ENCODE measurements at places on chromosomes 5 and 9. TPM values are rescaled to one million over a fixed set of nuclear protein-coding genes. Genes with fewer than 3 reads are reported as not detected.

- no peak for DNase-seq
These were observed 149.0 kb downstream of the AUH start for GRCh38 chr9:91212596-91213243.

CCDC192 gene
- not detected for polyA plus RNA-seq

DNA sequence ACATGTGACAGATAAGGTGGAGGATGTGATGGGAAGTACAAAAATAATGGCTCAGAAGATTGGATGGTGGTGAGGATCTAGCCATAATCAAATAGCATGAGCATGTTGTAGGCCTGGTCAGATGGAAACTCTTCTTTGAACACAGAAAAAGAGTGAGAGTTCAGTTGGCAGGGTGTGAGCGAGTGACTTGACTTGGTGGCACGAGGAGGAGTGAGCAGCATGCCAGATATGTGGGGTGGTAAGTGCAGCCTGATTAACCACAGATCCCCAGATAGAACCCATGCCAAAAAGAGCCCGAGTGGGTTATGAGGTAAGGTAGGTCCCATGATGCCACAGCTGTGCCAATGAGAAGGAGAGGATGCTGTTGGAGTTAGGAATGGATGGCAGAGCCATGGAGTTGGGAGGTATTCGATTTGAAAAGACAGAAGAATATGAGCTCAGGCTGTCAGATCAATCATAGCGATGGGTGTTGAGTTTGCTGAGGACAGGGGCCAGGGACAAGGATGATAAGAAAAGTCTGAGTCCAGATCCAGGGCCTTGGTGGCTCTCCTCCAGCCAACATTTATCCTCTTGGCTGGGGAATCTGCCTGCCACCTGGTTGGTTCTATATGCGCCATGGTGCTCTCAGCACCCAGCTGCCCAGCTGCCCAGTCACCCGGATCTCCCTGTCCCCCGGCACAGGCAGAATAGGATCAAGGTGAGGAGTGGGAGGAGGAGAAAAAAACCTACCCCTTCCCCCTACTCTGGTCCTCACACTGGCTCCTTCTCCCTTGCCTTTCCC, 16.5 kb downstream of the GARNL3 start:
- no peak for DNase-seq

DNA sequence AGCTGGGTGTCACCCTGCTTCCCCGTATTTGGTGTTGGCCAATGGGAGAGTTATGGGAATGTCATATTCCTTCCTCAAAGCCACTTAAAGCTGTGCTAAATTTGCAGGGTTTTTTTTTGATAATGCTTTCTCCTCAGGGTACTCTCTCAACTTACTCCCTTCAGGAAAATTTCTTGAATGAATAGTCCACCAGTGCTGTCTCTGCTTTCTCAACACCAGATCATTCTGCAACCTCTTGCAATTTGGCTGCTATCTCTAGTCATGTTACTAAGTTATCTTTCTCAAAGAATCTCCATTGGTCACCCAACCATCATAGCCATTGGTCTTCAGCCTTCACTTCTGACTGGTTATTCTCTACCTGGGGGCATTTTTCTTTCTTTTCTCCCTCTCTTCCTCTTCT, 13.4 kb upstream of the TNFAIP8 start:
- DNase-seq, result no peak

ANKRD20A1 gene
- 0.34 TPM for polyA plus RNA-seq

KCNMB1 gene
- 0.48 TPM for polyA plus RNA-seq

MCTP1 gene
- 17.2 TPM for polyA plus RNA-seq

ELOVL7 gene
- 0.29 TPM for polyA plus RNA-seq

DNA sequence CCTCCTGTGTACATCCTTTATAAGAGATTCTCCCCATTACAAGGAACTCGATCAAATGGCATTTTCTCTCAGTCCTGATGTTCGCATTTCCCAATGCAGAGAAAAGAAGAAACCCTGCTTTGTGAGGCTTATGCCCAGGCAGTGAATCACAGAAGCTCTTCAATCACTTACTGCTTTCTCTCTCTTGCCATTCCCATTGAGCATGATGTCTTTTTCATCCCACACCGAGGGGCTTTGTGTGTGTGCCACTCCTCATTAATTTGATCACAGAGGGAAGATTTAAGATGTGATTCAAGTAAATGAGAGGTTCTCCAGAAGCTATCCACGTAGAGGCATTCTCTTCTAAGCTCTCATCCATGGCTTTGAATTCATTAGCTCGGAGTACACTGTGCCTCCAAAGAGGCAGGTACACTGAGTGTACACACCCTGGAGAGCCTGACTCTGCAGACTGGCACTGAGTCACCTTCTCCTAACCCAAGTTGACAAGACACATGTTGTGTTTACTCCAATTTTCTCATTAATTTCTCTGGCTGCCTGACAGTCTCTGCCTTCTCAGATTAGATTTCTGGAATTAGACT, 45.4 kb downstream of the MFAP3 start:
- no peak for DNase-seq

PAPPA gene
- 2.4 TPM for polyA plus RNA-seq

DNA sequence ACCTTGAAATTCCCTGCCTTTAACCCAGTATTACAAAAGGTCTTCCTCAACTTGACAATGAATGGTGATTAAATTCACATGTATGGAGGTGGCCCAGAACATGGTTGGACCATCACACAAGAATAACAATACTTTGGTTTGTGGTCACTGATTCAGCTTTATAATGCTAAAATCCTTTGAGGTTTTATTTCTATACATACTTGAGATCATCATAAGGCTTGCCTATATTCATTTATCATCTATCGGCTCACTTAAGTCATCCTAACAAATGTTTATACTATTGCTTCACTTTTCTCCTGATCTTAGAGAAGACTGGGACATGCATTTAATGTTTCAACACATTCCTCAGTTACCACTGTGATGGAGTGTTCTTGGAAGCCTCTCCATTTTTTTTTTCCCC, 191.3 kb downstream of the DMAC1 start:
- DNase-seq, result no peak

DNA sequence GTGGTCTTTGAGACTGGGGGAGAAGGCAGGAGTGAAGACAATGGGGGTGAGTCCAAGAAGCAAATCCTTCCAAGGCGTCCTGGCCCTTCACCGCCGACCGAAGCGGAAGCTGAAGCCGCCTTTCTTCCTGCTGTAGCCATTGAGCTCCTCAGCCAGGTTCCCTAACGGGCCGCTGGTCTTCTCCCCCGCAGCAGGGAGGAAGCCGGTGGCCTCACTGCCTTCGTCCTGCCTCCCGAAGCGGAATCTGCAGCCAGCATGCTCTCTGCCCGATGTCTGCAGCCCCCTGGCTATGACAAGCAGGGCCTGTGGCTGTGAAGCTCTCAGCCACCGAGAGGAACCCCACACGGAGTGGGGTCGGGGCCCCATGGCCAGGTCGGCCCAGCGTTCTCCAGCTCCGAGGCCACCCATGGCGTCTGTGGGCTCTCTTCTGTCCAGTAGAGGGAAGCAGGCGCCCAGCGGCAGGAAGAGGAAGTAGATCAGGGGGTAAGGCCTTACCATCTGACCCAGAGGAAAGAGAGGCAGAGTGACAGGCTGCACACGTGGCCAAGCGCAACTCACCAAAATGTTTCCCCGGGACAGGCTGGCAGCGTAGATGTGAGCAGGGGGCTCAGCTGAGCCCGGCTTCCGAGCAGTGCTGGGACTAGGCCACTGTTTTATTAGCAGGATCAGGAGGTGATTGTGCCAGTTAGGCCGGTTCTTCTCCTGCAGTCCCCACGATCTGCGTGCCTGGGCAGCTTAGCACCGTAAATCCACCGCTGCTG, 3.1 kb downstream of the QRFP start:
- peak; percentile 34 for DNase-seq

- peak; percentile 11 for DNase-seq
These were observed 341.1 kb downstream of the ASTN2 start for GRCh38 chr9:117073539-117074341.

GRCh38 chr5:31585166-31585894, 53.2 kb downstream of the C5orf22 start:
- DNase-seq, result no peak

UNC5A gene
- 1.5 TPM for polyA plus RNA-seq

DNA sequence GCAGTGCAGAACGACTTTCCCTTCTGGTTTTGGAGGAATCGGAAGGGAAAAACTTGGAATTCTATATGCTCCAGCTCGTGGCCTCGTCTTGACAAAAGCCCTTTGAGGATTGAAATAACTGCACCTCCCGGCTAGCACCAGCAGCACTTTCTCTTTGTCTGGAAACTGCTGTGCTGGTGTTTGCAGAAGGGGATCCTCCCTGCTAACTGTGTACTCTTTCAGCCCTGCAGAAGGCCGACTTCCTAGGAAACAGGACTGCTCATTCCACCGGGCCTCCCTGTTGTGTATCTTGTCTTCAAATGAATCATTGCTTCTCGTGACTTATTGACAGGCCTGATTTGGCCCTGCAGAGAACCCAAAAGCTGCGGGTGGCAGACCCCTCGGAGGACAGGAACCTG, 23.6 kb downstream of the STC2 start:
- no peak for DNase-seq

- DNase-seq, result no peak
These were observed 274.7 kb downstream of the YTHDC2 start for GRCh38 chr5:113788141-113788655.

DNA sequence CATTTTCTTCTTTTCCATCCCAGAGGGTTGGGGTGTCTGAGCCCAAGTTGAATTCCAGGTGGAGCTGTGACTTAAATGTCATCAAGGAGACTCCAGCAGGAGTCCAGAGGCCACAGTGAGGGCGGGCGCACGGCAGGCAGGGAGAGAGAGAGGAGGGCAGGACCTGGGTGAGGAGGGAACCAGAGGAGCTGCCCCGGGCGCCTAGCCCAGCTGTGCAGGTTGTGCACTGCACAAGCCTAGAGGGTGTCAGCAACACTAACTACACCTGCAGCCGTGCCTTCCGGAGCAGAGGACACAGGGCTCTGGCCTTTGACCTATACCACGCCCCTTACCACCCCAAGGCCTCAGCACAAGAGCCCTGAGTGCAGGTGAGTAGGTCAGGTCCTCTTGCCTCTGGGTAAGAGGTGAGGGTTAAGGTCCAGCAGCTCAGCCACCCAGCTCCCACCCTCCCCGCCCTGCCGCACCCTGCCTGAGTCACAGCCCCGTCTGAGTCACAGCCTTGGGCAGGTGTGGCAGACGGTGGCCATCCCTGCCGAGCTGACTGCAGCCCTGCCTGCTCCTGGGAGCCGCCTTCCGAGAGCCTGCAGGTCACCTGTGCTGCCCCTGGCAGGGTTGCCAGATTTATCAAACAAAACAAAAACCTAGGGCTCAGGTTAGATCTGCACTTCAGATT, 6.4 kb upstream of the AGPAT2 start:
- no peak for DNase-seq

DNA sequence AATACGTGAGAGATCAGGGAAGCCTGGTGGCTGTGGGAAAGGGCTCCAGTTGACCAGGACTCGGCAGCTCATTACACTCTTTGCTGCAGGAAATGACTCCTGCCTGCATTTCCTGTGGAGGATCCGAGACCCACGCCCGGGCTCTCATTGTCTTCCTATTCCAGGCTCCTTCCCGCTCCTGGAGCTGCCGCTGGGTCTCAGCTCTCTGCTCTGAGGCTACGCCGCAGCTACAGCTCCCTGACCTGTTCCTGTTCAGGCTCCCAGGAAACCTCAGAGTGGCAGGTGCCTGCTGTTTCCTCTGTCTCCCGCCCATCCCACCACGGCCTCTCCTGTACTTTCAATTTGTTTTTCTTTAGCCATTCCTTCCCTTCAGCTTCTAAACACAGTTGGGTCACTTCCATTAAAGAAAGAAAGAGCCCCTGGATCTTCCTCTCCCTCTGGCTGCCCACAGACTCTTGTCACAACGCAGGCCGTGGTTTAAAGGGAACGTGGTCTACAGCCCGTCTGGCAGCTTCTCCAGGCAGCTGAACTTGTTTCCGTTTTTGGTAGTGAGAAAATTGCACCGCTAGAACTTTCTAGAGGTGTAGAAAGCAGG, 71.5 kb downstream of the IL6ST start:
- DNase-seq, result no peak

SHOC1 gene
- polyA plus RNA-seq, result 0.05 TPM

DNA sequence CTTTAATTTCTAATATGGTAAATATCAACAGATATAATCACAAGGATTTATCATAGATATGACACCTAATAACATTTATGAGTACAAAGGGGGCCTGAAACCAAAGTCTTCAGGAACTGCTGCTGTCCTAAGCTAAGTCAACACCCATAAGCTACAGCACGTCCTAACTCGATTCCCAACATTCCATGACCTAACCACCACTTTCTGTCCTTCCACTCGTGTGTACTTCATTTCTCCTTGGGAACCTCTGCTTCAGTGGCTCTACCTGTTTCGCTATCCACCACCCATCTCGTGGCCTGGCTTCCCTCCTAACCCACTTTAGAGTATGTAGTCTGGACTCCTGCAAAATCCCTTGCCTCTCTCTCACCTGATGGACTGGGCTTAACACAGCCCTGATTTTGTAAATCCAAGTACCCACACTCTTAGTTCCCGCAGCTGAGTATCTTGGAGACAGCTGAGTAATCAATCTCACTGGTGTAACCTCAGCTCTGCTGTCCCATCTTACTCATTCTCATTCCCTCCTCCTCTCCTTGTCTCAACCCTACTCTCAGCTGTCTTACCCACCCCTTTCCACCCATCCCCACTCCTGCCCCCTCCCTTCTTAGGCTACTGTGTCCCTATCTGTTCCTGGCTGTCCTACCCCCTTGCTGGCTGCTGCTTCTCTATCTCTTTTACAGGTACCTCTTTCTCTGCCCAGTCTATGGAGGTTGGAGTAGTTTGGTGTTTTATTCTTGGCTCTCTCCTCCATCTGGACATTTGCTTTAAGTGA, 101.8 kb downstream of the MAST4 start:
- DNase-seq, result no peak

DNA sequence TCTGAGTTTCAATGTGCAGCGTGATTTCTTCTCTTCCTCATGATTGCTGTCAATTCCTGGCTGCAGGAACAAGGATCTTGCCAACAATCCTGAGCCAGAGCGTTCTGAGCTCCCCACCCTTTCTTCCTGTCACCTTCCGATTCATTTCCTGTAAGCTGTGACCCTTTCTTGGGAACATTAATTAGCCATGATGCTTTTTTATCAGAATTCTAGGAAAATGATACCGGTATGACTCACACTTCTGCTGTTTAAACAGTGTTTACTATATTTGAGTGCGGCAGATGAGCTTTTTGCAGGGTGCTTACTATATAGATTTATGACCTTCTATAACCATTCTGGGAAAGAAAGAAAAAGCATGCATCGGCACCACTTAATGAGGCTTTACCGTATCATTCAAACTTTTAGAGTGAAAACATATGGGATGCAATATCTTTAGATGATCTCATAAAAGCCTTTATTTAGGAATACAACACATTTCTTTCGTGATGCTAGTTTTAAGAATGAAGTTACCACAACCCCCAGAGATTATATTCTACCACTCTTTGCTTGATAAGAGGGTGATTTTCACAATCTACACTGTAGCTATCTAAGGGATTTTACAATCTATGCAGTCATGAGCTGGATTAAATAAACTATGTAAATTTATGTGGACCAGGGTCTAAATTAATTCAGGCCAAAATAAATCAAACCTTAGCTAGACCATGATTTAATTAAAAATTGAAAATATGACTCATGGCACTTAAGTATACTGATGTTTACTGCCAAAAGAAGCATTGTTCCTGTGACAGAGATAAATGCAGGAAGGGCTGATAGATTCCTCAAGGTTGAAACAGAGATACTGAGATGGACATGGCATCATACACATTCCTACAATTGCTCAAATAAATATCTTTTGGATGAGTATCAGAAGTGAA, 38.0 kb upstream of the OSMR start:
- no peak for DNase-seq

PITX1 gene
- polyA plus RNA-seq, result 26.0 TPM

GRCh38 chr5:143350751-143351602, 52.5 kb downstream of the NR3C1 start:
- DNase-seq, result no peak

- no peak for DNase-seq
These were observed 92.1 kb downstream of the UBAP2 start for GRCh38 chr9:33956544-33956943.

GRCh38 chr9:72440378-72440777, 75.4 kb upstream of the ZFAND5 start:
- peak; percentile 7 for DNase-seq

Measured in muscle of arm (tissue), 14 donors.